ENCODE measurements at places on chromosomes 1 and 21. TPM values are rescaled to one million over a fixed set of nuclear protein-coding genes. Genes with fewer than 3 reads are reported as not detected.

The MYOM3 gene
- polyA plus RNA-seq, result not detected

The NBPF4 gene
- not detected for polyA plus RNA-seq

The GBP7 gene
- polyA plus RNA-seq, result not detected

The KRTAP12-2 gene
- polyA plus RNA-seq, result not detected

The EPHA8 gene
- 0.75 TPM for polyA plus RNA-seq

The S100A7 gene
- polyA plus RNA-seq, result not detected

The LYST gene
- polyA plus RNA-seq, result 30.0 TPM
